ENCODE measurements at places on chromosomes 1 and 21.

DNA sequence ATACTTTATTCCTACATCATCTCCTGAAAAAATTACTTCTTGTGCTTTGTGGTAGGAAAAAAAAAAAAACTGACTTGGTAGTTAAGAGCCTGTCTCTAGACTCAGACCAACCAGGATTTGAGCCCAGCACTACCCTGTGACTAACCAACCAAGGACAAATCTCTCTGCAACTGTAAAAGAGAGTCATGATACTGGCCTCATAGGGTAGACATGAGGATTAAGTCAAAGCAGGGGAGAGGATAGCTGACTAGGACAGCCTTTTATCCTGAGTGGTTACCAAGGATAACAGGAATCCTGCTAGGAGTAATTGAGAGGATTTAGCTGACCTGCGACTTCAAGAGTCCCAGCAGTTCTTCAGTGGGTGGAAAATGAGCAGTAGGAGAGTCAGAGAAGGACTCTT is 112.8 kb downstream of the C1orf21 start:
- no peak for DNase-seq

DNA sequence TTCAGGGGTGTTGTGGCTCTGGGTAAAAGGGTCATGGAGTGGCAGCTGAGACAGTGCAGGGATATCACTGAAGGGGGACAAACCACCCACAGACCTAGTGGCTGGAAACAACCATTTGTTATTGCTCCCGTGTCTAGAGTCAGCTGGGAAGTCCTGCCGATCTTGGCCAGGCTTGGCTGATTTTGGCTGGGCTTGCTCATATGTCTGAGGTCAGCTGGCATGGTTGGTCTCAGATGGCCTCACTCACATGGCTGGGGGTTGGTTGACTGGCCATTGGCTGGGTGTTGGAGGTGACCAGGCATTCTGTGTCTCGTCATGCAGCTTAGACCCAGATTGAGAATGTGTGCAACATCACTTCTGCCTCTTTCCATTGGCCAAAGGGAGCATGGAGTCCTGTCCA is 203.8 kb upstream of the POU3F1 start:
- DNase-seq = peak; percentile 53

DNA sequence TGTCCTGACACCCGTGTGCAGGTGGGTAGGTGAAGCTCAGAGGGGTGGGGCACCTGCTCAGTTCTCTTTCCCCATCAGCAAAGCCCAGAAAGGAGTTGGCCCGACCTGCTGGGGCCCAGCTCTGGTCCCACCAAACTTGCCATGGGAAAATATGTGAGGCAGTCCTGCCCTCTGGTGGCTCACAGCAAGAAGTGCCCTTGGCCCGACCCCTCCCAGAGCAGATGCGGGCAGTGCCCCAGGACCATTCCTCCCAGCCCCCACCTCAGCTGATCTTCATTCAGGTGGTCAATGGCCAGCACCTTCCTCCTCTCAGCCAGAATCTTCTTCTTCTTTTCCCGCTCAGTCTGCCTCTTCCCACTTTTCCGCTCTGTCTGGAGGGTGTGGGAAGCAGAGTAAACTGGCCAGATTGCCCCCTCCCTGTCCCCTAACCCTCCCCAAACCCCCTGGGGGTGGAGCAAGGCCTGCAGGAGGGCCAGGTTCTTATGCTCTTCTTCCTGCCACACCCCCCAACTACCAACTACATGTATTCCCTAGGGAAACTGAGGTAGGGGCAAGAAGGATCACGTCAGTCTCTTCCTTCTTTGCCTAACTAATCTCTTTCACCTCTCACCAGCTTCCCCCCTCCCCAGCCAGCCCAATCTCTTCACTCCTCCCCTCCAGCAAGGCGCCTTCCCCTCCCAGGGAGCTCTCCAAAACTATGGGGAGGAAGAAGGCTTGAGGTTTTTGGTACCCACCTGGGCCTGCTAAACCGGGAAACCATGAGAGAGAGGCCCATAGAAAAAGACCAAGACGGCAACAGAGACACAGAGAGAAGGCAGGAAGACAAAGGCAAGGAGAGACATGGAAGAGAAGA is 15.6 kb downstream of the TNNT2 start:
- peak; percentile 9 for DNase-seq

DNA sequence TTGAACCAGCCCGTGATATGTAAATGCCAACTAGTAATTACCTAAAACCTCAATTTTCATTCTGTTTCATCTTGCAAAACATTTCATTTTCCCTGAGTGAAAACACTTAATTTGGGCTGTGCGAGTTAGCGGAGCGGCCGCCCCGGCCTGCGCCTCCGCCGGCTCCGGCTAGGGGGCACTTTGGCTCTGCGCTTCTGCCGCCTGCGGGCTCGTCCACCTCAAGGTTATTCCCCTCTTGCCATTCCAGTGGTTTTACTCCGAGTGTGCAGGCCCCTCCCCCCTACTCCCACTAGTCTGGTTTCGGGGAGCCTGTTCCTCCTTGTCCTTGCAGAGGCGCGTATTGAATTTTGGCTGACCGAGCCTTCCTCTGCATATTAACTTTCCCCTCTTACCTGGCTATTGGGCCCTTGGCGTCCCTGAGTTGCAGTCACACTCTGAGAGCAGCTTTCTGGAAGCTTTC is 55.6 kb downstream of the PEX14 start:
- DNase-seq = peak; percentile 56

DNA sequence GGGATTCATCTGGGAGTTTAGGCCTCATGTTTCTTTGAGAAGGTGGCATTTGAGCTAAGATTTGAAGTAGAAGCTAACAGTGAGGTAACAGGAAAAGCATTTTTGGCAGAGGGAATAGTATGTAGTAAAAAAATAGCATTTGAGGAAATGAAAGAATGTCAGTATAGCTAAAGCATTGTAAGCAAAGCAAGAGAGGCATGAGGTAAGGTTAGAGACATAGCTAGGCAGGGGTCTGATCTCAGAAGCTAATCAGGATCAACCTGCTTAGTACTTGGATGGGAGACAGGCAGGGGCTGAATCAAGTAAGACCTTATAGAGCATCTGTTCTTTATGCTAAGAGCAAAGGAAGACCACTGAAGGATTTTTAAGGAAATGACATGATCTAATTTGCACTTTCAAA is 4.0 kb downstream of the POLR3C start:
- DNase-seq = no peak

GRCh38 chr1:29271724-29272123 is 35.4 kb downstream of the PTPRU start:
- peak; percentile 80 for DNase-seq

DNA sequence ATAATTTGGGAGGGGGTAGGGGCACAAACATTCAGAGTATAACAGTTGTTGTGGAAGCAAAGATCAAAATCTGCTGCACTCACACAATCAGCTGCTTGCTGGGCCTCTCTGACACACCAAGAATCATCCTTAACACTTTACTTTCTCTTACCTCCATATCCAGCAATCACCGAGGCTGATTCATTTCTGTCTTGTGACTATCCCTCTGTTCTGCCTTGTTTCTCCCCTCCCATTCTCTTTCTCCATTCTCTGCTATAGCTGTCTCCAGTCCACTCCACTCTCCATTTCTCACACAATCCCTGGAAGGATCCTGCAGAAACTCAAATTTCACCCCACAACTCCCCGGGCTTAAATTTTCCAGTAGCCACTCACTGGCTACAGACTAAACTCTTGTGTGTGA is 91.8 kb upstream of the NGF start:
- peak; percentile 59 for DNase-seq

- DNase-seq = no peak
These were observed 15.6 kb downstream of the PAX7 start for GRCh38 chr1:18646091-18646785.

All from renal cortical epithelial cell (primary cell).